Sigmoid colon (tissue), 7 donors: ENCODE measurements at places on chromosomes 1 and 21. TPM values are rescaled to one million over a fixed set of nuclear protein-coding genes. Genes with fewer than 3 reads are reported as not detected.

DNA sequence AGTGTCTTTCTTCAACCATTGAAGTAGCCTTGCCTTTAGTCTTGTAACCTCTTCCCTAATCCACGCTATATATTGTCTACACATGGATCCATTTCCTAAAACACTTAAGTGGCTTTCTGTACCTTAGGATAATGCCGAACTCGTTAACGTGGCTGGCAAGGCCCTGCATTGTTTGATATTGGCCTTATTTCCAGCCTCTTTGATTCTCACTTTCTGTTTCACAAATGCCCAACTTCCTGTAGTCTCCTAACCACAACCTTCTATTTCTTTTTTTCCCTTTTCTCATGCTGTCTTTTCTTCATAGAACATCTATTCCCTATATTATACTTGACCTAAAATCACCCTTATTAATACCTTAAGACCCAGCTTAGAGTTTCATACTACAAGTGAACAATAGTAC is 536.0 kb downstream of the LMO4 start:
- no peaks in the 10 kb centered on the region for H3K27me3 ChIP-seq
- no peaks in the 10 kb centered on the region for H3K4me1 ChIP-seq

DNA sequence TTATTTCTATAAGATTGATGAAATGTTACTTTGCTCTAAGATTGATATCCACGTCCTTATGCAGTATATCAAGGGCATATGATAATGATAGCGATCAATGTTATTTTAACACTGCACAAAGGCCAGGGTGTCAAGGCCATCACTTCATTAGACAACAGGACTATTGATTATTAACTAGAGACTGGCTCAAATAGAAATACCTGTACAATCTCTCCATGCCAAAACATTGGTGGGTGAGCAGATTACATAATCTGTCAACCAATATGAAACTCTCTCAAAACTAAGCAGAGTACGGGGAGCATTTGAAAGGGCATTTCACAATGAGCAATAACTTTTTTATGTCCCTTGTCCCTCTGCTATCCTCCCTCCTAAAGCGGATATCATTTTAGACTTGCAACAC is 566.5 kb upstream of the PKN2 start:
- no peak overlapping the region for H3K4me3 ChIP-seq
- H3K27me3 ChIP-seq = no peaks in the 10 kb centered on the region
- no peaks in the 10 kb centered on the region for H3K4me1 ChIP-seq
- DNase-seq = no peak
- no peaks in the 10 kb centered on the region for H3K36me3 ChIP-seq

- no peaks in the 10 kb centered on the region for H3K27me3 ChIP-seq
- H3K36me3 ChIP-seq = no peaks in the 10 kb centered on the region
- H3K27ac ChIP-seq = no peak overlapping the region
- H3K4me1 ChIP-seq = no peaks in the 10 kb centered on the region
- no peak for DNase-seq
Observed at GRCh38 chr21:18840239-18840638, 436.7 kb upstream of the TMPRSS15 start.

- peak overlapping the region; percentile 68 for H3K27ac ChIP-seq
- no peaks in the 10 kb centered on the region for H3K36me3 ChIP-seq
- H3K4me3 ChIP-seq = no peak overlapping the region
- no peaks in the 10 kb centered on the region for H3K27me3 ChIP-seq
- no peak for DNase-seq
Observed at GRCh38 chr1:26544126-26544525, 14.6 kb downstream of the RPS6KA1 start.

- DNase-seq = no peak
- H3K4me3 ChIP-seq = no peak overlapping the region
- H3K27ac ChIP-seq = no peak overlapping the region
- no peaks in the 10 kb centered on the region for H3K4me1 ChIP-seq
- no peaks in the 10 kb centered on the region for H3K27me3 ChIP-seq
- peaks cover 10% of the 10 kb centered on the region for H3K36me3 ChIP-seq
Observed at GRCh38 chr21:39300587-39300986, 12.8 kb downstream of the BRWD1 start.

DNA sequence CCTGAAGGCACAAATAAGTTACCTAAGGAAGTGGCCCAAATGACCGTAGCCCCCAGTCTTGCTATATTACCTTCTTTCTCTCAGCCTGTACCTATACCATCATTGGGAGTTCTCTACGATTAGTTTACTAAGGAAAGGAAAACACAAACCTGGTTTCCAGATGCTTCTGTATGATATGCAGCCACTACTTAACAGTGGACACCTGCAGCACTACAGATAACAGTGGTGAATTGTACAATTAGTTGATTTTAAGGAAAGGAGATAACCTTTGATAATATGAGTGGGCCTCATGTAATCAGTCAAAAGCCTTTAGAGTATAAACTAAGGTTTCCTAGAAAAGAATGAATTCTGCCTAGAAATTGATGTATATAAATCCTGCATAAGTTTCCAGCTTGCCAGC is 1157.4 kb downstream of the KCNT2 start:
- H3K36me3 ChIP-seq = no peaks in the 10 kb centered on the region
- H3K27ac ChIP-seq = no peak overlapping the region
- H3K4me1 ChIP-seq = no peaks in the 10 kb centered on the region
- no peaks in the 10 kb centered on the region for H3K27me3 ChIP-seq

DNA sequence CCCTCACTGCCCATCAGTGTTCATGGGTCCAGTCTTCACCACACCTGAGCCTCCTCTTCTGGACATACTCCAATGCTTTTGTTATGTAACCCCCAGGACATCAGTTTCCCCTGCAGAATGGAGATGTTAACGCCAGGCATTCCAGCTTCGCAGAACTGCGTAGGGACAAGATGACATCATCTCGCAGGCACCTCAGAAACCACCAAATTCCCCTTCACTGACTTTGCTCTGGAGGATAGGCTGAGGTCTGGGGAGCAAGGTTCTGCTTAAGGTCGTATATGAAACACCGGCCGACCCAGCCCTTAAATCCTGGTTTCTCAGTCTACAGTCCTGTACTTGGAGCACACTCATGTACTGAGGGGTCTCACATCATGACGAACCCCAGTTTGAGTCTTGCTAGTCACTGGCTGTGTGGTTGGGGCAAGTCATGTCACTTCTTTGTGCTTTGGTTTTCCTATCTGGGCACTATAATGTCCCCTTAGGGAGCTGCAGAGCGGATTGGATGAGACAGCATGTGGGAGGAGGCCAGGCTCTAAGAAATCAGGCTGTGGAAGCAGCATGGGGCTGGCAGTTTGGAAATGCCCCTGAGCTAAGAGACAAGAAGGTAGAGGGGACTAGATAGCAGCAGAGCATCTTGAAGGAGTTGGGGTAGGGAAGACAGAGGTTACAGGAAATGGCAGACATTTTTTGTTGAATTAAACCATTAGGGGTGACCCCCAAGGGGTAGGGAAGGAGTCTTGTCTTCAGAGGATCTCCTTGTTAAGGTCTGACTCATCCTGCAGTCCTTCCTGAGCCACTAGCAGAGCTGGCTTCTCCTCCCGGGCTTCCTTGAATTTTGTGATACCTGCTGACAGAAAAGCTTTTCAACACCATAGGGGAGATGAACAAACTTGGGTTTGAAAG is 138.3 kb downstream of the FOXD2 start:
- no peaks in the 10 kb centered on the region for H3K27me3 ChIP-seq

GRCh38 chr1:90354704-90355103 is 359.8 kb downstream of the ZNF326 start:
- H3K4me1 ChIP-seq = no peaks in the 10 kb centered on the region
- H3K27me3 ChIP-seq = no peaks in the 10 kb centered on the region
- DNase-seq = no peak
- H3K27ac ChIP-seq = no peak overlapping the region

- no peak overlapping the region for H3K27ac ChIP-seq
- H3K4me1 ChIP-seq = no peaks in the 10 kb centered on the region
- H3K36me3 ChIP-seq = no peaks in the 10 kb centered on the region
Observed at GRCh38 chr21:32886339-32886738, 114.8 kb upstream of the PAXBP1 start.

GRCh38 chr1:156525071-156525501 is 24.5 kb upstream of the MEF2D start:
- H3K4me3 ChIP-seq = no peak overlapping the region
- peaks cover 5% of the 10 kb centered on the region for H3K4me1 ChIP-seq
- H3K36me3 ChIP-seq = no peaks in the 10 kb centered on the region
- no peaks in the 10 kb centered on the region for H3K27me3 ChIP-seq

- no peak overlapping the region for H3K27ac ChIP-seq
- no peaks in the 10 kb centered on the region for H3K4me1 ChIP-seq
- H3K27me3 ChIP-seq = no peaks in the 10 kb centered on the region
- DNase-seq = peak; percentile 64
- no peak overlapping the region for H3K4me3 ChIP-seq
Observed at GRCh38 chr21:29372063-29372802, 73.5 kb downstream of the BACH1 start.

DNA sequence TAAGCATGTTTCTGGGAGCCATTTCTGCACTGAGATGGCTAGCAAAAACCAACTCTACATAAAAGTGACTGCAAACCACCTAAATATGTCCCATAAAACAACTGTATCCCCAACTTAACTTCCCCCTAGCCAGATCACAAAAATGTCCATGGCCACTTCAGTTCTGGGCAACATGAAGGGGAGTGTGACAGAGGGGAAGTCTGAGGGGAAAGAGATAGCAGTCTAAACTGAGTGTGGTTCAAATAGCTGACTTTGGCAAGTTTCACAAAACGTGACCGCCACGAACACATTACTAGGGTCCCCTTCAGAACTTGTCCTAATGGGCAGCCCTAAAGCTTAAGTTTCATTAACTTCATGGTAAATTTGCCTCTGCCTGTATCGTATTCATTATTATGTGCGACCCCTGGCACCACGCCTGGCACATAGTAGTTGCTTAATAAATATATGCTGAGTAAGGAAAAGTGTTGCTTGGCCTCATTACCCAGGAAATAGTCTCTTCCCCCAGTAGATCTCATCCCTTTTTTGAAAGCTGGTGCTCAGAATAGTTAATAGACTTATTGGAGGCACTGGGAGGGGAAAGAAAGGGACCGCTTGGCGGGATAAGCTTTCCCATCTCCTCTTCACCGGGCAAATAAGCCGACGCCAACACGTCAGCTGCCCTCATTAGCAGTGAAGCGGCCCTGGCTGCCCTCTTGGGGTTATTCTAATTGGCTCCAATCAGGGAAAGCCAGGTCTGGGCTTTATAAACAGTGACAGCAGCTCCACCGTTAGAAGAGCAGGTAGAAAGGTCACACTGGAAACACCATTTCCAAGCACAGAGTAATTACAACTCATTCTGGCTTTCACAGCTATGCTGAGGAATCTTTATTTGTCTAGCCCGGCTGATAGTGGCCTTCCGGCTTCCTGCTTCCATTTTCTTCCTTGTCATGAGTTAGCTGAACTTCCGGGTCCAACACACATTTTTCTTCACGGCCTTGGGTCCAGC is 122.1 kb downstream of the LRIG2 start:
- H3K27ac ChIP-seq = no peak overlapping the region
- no peaks in the 10 kb centered on the region for H3K36me3 ChIP-seq
- H3K4me3 ChIP-seq = no peak overlapping the region

DNA sequence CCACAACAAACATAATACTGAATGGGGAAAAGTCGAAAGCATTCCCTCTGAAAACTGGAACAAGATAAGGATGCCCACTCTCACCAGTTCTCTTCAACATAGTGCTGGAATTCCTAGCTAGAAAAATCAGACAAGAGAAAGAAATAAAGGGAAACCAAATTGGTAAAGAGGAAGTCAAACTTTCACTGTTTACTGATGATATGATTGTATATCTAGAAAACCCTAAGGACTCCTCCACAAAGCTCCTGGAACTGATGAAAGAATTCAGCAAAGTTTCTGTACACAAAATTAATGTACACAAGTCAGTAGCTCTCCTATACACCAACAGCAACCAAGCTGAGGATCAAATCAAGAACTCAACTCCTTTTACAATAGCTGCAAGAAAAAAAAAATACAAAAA is 6.9 kb upstream of the F13B start:
- no peak overlapping the region for H3K27ac ChIP-seq
- no peak overlapping the region for H3K4me3 ChIP-seq
- DNase-seq = no peak

GRCh38 chr1:160776178-160776577 is 19.8 kb upstream of the LY9 start:
- H3K36me3 ChIP-seq = no peaks in the 10 kb centered on the region
- no peak overlapping the region for H3K4me3 ChIP-seq
- H3K27me3 ChIP-seq = no peaks in the 10 kb centered on the region
- H3K27ac ChIP-seq = no peak overlapping the region
- no peak for DNase-seq

- H3K4me1 ChIP-seq = no peaks in the 10 kb centered on the region
- DNase-seq = no peak
- no peaks in the 10 kb centered on the region for H3K27me3 ChIP-seq
- no peaks in the 10 kb centered on the region for H3K36me3 ChIP-seq
- H3K4me3 ChIP-seq = no peak overlapping the region
Observed at GRCh38 chr1:21212126-21212525, 35.4 kb upstream of the EIF4G3 start.

DNA sequence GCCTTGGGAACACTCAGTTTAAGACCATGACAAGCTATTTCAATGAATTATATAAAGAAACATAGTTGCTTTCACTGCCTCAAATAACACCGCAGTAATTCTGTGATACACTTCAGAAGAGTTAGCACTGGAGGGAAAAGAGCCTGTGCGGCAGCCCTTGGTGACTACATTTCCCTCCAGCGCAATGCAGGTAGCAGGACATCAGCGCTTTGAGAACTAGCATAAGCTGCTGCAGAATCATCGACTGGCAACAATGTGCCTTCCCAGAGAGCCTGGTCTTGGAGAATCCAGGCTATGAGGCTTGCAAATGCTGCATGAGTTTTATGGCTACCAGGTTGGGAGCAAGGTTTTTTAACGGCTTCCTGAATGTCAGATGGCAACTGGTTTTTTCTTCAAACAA is 7.5 kb downstream of the NRIP1 start:
- peaks cover 91% of the 10 kb centered on the region for H3K4me1 ChIP-seq
- H3K36me3 ChIP-seq = no peaks in the 10 kb centered on the region
- H3K27ac ChIP-seq = peak overlapping the region; percentile 29
- no peaks in the 10 kb centered on the region for H3K27me3 ChIP-seq
- no peak overlapping the region for H3K4me3 ChIP-seq

GRCh38 chr1:152053375-152053774 is 16.6 kb upstream of the S100A11 start:
- H3K4me3 ChIP-seq = no peak overlapping the region
- DNase-seq = no peak
- H3K4me1 ChIP-seq = peaks cover 5% of the 10 kb centered on the region
- no peaks in the 10 kb centered on the region for H3K36me3 ChIP-seq

GRCh38 chr1:208172423-208173145 is 71.6 kb downstream of the PLXNA2 start:
- DNase-seq = no peak
- H3K36me3 ChIP-seq = no peaks in the 10 kb centered on the region
- H3K4me3 ChIP-seq = no peak overlapping the region
- H3K27me3 ChIP-seq = no peaks in the 10 kb centered on the region
- H3K4me1 ChIP-seq = no peaks in the 10 kb centered on the region

- H3K4me1 ChIP-seq = no peaks in the 10 kb centered on the region
- no peak for DNase-seq
- peak overlapping the region; percentile 79 for H3K4me3 ChIP-seq
- peak overlapping the region; percentile 94 for H3K27ac ChIP-seq
- H3K27me3 ChIP-seq = no peaks in the 10 kb centered on the region
Observed at GRCh38 chr1:18954270-18955071, 2.0 kb downstream of the IFFO2 start.

ARID1A gene
- 47.1 TPM for total RNA-seq

TNFSF18 gene
- total RNA-seq = not detected

KLHDC8A gene
- total RNA-seq = 0.95 TPM

MAP3K21 gene
- total RNA-seq = 0.55 TPM

SIM2 gene
- not detected for total RNA-seq

GBP4 gene
- 3.1 TPM for total RNA-seq
